SJSA1 (cell line): ENCODE measurements at places on chromosomes 16 and 17. TPM values are rescaled to one million over a fixed set of nuclear protein-coding genes. Genes with fewer than 3 reads are reported as not detected.

- DNase-seq, result no peak
- H3K4me3 ChIP-seq, result no peak overlapping the region
- H3K27me3 ChIP-seq, result no peaks in the 10 kb centered on the region
- no peak overlapping the region for H3K27ac ChIP-seq
- H3K36me3 ChIP-seq, result no peaks in the 10 kb centered on the region
- H3K4me1 ChIP-seq, result no peaks in the 10 kb centered on the region
These were observed 519.8 kb downstream of the TMEM114 start for GRCh38 chr16:8070506-8070905.

The OTOP3 gene
- total RNA-seq, result not detected in 2 replicates

- no peaks in the 10 kb centered on the region for H3K36me3 ChIP-seq
- H3K27me3 ChIP-seq, result no peaks in the 10 kb centered on the region
- H3K4me1 ChIP-seq, result no peaks in the 10 kb centered on the region
- no peak for DNase-seq
These were observed 12.0 kb downstream of the TBC1D24 start for GRCh38 chr16:2486645-2487516.

DNA sequence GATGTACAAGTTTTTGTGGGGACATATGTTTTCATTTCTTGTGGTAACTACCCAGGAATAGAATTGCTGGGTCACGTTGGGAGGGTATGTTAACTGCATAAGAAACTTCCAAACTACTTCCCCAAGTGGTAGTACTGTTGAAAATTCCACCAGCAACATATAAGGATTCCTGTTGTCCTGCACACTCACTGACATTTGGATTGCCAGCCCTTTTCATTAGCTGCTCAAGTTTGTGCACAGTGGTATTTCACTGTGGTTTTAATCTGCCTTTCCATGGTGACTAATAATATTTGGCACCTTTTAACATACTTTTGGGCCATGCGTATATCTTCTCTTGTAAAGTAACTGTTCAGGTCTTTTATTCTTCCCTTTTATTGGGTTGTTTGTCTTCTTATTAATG lies 103.3 kb downstream of the GNAO1 start:
- no peaks in the 10 kb centered on the region for H3K27me3 ChIP-seq
- no peak overlapping the region for H3K27ac ChIP-seq
- H3K36me3 ChIP-seq, result no peaks in the 10 kb centered on the region
- H3K4me3 ChIP-seq, result no peak overlapping the region
- no peak for DNase-seq

GRCh38 chr16:56013962-56014552 lies 138.9 kb upstream of the CES5A start:
- no peak overlapping the region for H3K27ac ChIP-seq
- peak; percentile 5 for DNase-seq
- no peaks in the 10 kb centered on the region for H3K36me3 ChIP-seq
- no peaks in the 10 kb centered on the region for H3K27me3 ChIP-seq
- no peaks in the 10 kb centered on the region for H3K4me1 ChIP-seq

DNA sequence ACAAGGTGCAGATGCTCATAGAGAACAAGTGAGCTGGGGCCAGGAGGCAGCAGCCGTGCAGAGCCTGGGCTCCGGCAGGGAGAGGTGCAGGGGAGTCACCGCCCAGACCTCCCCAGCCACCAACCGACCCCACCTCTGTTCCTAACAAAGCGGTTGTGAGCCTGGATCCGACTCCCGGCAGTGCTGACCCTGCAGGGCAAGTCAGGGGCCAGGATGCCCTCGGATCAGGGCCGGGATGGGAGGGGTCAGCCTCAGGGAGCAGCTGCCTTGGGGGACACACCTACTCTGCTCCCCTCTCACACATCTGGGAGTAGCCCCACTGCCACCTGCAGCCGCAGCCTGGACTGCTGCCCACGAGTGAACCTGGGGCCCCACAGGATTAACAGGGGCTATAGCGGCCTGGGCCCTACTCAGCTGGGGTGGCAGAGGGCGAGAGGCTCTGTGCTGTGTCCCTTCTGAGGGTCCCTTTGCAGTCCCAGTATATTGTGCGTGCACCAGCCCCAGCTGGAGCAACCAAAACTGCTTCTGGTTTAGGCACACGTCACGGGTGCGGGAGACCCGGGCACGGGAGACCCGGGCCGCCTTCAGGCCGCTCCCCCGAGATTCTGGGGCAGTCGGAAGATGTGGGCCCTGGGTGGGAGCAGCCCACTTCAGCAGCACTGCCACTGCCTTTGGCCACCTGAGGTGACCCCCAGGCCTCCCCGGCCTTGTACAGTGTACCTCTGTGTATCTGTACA lies 21.2 kb downstream of the MNT start:
- H3K27ac ChIP-seq, result no peak overlapping the region
- no peaks in the 10 kb centered on the region for H3K27me3 ChIP-seq
- no peak overlapping the region for H3K4me3 ChIP-seq
- DNase-seq, result no peak

DNA sequence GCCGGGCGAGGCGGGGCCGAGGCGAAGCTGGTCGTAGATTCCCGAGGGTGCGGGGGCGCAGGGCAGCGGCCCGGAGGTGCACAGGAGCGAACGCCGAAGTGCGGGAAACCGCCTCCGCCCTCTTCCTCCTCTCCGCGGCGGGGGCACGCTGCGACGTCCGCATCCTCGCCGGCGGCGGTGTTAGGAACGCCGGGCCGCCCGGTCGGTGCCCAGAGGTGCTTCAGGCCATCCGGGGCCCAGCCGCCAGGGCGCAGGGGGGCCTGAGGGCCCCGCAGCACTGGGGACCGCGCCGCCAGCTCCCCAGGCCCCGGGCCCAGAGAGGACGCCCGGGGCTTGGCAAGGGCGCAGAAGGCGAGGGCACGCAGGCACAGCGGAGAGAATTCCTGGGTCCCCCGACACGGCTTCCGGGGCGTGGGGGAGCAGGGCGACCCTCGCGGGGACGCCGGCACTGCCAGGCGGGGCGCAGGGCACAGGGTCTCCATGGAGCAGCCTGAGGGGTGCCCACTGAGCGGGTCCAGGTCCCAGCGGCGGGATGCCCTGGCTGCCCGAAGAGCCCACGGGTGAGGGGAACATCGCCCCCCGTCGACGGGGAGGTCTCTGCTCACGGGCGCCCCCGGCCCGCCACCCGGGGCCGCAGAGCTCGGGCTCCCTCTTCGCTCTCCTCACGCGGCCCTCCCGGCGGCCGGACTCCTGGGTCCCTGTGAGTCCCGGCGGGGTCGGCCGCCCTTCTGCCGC lies 576 bp downstream of the EPOP start:
- no peaks in the 10 kb centered on the region for H3K36me3 ChIP-seq
- peaks cover 26% of the 10 kb centered on the region for H3K4me1 ChIP-seq
- H3K27ac ChIP-seq, result no peak overlapping the region
- peaks cover 56% of the 10 kb centered on the region for H3K27me3 ChIP-seq
- DNase-seq, result peak; percentile 12
- peak overlapping the region; percentile 42 for H3K4me3 ChIP-seq

The HS3ST2 gene
- total RNA-seq, result not detected in 2 replicates

- no peak for DNase-seq
- no peaks in the 10 kb centered on the region for H3K4me1 ChIP-seq
- no peaks in the 10 kb centered on the region for H3K27me3 ChIP-seq
- no peak overlapping the region for H3K4me3 ChIP-seq
- H3K36me3 ChIP-seq, result no peaks in the 10 kb centered on the region
These were observed 39.1 kb downstream of the ASPA start for GRCh38 chr17:3514873-3515272.

GRCh38 chr17:40530531-40530994 lies 29.1 kb upstream of the TNS4 start:
- H3K4me1 ChIP-seq, result peaks cover 15% of the 10 kb centered on the region
- no peaks in the 10 kb centered on the region for H3K36me3 ChIP-seq
- H3K27me3 ChIP-seq, result no peaks in the 10 kb centered on the region
- no peak for DNase-seq
- no peak overlapping the region for H3K27ac ChIP-seq

The TPSB2 gene
- total RNA-seq, result not detected in 2 replicates

- H3K36me3 ChIP-seq, result no peaks in the 10 kb centered on the region
- H3K27ac ChIP-seq, result no peak overlapping the region
- no peak for DNase-seq
- no peak overlapping the region for H3K4me3 ChIP-seq
- peaks cover 38% of the 10 kb centered on the region for H3K4me1 ChIP-seq
- no peaks in the 10 kb centered on the region for H3K27me3 ChIP-seq
These were observed 19.9 kb upstream of the ITPRIPL2 start for GRCh38 chr16:19093631-19094541.

The KRT32 gene
- total RNA-seq, result not detected in 2 replicates

GRCh38 chr17:30915833-30916611 lies 5.7 kb upstream of the ADAP2 start:
- H3K4me3 ChIP-seq, result no peak overlapping the region
- no peak for DNase-seq
- H3K4me1 ChIP-seq, result peaks cover 11% of the 10 kb centered on the region
- no peaks in the 10 kb centered on the region for H3K36me3 ChIP-seq
- H3K27me3 ChIP-seq, result no peaks in the 10 kb centered on the region

DNA sequence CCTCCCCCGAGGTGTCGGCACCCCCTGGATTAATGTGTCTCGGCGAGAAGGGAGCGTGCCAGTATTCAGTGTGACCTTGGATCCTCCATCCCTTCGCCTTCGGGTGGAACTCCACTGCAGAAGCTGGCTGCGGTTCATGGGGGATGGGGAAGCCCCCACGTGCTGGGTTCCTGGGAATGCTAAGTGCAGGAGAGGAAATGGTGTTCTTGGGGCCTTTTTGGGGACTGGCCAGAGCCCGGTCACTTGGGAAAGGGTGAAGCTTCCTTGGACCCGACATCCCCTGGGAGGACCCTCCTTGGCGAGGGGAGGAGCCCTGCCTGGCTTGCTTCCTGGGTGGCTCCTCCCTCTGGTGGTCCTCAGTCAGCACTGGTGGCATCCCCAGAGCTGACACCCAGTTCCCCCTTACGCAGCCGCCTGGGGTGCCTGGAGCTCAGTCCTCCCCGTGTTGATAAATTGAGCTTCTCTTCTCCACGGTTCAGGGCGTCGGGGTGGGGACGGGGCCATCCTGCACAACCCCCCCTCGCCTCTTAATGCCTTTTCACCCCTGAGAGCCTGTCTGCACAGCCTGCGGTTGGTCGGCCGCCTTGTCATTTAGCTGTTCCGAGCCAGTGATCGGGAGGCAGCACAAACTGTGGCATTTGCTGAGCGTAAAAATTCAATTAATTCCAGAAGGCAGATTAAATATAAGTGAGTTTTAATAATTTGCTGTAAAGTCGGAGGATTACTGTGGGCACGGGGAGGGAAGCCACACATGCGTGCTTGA lies 30.7 kb upstream of the GSE1 start:
- peaks cover 13% of the 10 kb centered on the region for H3K4me1 ChIP-seq
- H3K36me3 ChIP-seq, result no peaks in the 10 kb centered on the region
- DNase-seq, result no peak
- no peak overlapping the region for H3K27ac ChIP-seq
- no peaks in the 10 kb centered on the region for H3K27me3 ChIP-seq
- no peak overlapping the region for H3K4me3 ChIP-seq

The GRAPL gene
- not detected in 2 replicates for total RNA-seq

DNA sequence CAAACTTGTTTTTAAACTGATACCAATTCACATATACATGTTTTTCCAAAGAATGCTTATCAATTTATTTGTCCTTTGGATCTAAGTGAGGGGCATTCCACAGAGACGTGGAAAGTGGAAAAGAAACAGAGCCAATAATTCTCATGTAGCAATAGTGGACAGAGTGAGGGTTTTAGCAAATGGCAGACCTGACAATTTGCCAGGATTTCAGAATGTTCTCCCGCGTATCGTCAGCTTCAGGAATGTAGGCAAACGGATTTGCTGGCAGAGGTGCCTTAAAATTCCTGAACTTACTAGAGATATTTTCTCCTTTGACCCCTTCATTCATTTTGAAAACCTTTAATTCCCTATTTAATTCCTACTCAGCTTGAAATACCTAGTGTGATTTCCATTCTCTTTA lies 193.4 kb upstream of the CPHXL start:
- peaks cover 7% of the 10 kb centered on the region for H3K4me1 ChIP-seq
- H3K4me3 ChIP-seq, result no peak overlapping the region
- no peak overlapping the region for H3K27ac ChIP-seq

GRCh38 chr16:62954144-62955032 lies 918.1 kb upstream of the CDH8 start:
- DNase-seq, result no peak
- no peaks in the 10 kb centered on the region for H3K4me1 ChIP-seq
- no peak overlapping the region for H3K4me3 ChIP-seq
- no peaks in the 10 kb centered on the region for H3K36me3 ChIP-seq
- no peak overlapping the region for H3K27ac ChIP-seq

The TMC8 gene
- total RNA-seq, result not detected in 2 replicates

- H3K4me1 ChIP-seq, result no peaks in the 10 kb centered on the region
- peaks cover 14% of the 10 kb centered on the region for H3K36me3 ChIP-seq
- no peak overlapping the region for H3K4me3 ChIP-seq
- H3K27ac ChIP-seq, result no peak overlapping the region
- DNase-seq, result no peak
These were observed 18.4 kb downstream of the GPR179 start for GRCh38 chr17:38325221-38325851.

DNA sequence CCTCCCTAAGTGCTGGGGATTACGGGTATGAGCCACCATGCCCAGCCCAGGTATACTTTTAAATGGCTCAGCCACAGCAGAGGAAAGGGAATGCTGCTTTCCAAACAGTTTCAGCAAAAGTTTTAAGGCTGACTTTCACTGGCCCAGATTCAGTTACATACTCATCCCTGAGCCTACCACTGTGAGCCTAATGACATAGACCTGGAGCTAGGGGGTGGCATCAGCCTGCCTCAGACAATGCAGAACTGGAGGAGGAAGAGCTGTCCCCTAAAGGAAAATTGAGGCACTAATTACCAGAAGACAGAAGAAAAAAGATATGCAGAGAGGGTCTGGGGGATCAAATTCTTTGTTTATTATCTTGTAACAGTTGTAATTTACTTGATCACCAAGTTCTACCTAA lies 43.9 kb downstream of the HS3ST4 start:
- no peak overlapping the region for H3K27ac ChIP-seq
- no peaks in the 10 kb centered on the region for H3K36me3 ChIP-seq
- no peaks in the 10 kb centered on the region for H3K4me1 ChIP-seq
- 0 out of 2 replicates have a peak, but pooled peaks cover 3% of the 10 kb centered on the region for H3K27me3 ChIP-seq

GRCh38 chr17:70242781-70243437 lies 73.6 kb downstream of the KCNJ2 start:
- no peaks in the 10 kb centered on the region for H3K36me3 ChIP-seq
- no peaks in the 10 kb centered on the region for H3K4me1 ChIP-seq

The UTS2R gene
- total RNA-seq, result 0.18 TPM in 1 of 2 replicates, not detected in the other

The LGALS9B gene
- total RNA-seq, result not detected in 2 replicates

DNA sequence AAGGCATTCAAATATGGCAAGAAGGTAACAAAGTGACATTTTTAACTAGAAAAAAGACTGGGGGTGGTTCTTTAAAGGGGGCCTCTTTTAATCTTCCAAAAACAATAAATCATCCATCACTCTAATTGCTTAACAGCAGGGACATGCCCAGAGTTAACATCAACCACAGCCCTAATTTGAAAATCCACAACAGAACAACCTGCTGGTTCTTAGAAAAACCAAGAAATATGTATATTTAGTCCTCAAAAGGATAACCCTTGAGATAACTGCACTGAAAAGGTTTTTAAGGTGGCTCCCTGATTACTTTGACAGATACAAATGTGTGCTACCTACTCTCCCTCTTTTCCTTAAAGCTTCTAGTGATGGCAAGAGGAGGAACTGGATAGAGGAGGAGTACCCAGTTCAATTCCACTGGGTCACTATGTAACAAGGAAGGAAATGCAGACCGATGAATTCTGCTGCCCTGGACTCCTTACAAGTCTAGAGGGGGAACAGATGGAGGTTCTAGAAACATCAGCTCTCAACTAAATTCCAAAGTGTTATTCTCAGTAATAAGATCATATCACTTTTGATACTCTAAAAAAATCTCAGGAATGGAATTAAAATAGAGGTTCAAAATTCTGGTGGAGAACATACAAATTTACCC lies 54.3 kb downstream of the N4BP1 start:
- DNase-seq, result no peak
- peaks cover 38% of the 10 kb centered on the region for H3K36me3 ChIP-seq
- H3K4me3 ChIP-seq, result no peak overlapping the region
- H3K27me3 ChIP-seq, result no peaks in the 10 kb centered on the region

- peaks cover 5% of the 10 kb centered on the region for H3K36me3 ChIP-seq
- H3K27ac ChIP-seq, result no peak overlapping the region
- no peaks in the 10 kb centered on the region for H3K4me1 ChIP-seq
- H3K27me3 ChIP-seq, result no peaks in the 10 kb centered on the region
These were observed 48.4 kb downstream of the CENPV start for GRCh38 chr17:16304830-16305229.
